Upper lobe of left lung (tissue), 6 donors: ENCODE measurements at places on chromosomes 5 and 9.

DNA sequence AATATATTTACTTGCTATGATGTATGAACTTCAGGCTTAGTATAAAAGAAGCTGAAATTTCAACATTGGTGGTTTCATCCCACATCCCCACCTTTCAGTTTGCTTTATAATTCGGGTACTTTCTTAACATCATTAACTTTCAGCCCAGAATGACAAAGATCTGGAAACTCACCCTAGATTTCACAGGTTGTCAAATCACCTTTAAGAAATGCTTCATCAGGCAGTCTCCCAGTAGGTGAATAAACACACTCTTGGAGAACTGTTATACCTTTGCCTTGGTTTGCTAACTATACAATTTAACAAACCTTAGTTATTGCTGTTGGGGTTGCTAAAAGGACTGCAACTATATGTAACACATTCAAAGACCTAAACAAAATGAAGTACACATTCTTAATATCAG lies 54.4 kb downstream of the MLANA start:
- no peak for DNase-seq
- H3K36me3 ChIP-seq: no peaks in the 10 kb centered on the region
- no peak overlapping the region for H3K27ac ChIP-seq
- H3K27me3 ChIP-seq: no peaks in the 10 kb centered on the region
- H3K4me1 ChIP-seq: peaks cover 10% of the 10 kb centered on the region

DNA sequence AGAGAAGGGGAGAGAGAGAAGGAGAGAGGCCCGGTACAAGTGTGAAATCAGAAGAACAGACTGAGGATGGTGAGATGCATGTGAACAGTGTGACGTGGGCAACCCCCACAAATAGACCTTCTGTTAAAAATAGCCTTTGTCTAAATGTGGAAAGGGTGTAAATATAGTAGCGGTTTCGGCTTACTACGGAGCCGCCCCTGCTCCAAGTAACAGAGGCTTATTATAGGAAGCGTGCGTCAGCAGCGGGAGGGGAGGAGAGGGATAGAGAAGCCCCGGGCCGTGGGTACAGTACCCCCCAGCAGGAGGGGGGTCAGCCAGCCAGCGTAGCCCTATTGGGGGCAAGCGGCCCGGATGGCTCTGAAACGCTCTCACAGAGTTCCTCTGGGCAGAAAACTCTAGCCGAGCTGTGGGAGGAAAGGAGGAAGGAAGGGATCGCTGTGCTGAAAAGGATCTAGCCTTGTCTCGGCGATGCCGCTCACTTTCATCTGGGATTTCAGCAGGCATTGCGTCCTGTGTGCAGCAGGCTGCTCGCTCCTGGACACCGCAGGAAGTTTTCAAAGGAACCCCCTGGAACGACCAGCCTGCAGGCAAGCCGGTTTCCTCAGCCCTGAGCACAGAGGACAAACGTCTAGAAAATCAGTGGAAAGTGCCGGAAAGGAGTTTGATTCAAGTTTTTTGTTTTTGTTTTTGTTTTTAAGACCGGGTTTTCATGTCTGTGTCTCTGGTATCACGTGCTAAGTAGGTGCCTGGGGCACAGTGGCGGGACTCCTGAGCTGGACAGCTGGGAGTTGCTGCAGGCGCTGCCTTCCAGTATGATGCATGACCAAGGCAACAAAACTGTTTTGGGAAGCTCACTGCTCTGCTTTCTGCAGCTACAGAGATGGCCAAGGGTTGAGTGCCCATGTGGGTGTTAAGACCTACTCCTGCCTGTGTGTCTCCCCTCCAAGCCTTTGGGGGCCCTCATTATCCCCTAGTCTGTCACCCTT lies 146.6 kb downstream of the SEC61B start:
- no peaks in the 10 kb centered on the region for H3K4me1 ChIP-seq
- peak; percentile 53 for DNase-seq
- H3K4me3 ChIP-seq: no peak overlapping the region
- no peaks in the 10 kb centered on the region for H3K27me3 ChIP-seq
- H3K27ac ChIP-seq: peak overlapping the region; percentile 23

DNA sequence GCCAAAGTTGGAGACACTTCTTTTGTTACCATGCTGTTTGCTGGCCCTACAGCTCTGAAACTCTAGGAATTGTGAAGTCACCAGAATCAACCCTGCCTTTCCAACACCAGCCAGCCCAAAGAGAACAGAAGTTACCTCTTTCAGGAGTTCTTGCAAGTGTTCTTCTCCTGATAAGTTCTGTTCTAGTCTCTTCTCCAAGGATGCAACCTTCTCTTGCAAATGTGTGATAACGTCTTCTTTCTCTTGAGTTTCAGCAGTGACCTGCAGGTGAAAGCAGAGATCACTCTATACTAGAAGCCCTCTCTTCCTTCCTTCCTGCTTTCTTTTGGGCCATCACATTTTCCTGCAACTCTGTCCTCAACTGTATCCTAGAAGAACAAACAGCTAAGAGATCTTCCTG lies 29.1 kb downstream of the GOLGA1 start:
- DNase-seq: no peak
- no peak overlapping the region for H3K27ac ChIP-seq
- no peak overlapping the region for H3K4me3 ChIP-seq
- no peaks in the 10 kb centered on the region for H3K4me1 ChIP-seq
- H3K36me3 ChIP-seq: peaks cover 76% of the 10 kb centered on the region
- H3K27me3 ChIP-seq: no peaks in the 10 kb centered on the region

DNA sequence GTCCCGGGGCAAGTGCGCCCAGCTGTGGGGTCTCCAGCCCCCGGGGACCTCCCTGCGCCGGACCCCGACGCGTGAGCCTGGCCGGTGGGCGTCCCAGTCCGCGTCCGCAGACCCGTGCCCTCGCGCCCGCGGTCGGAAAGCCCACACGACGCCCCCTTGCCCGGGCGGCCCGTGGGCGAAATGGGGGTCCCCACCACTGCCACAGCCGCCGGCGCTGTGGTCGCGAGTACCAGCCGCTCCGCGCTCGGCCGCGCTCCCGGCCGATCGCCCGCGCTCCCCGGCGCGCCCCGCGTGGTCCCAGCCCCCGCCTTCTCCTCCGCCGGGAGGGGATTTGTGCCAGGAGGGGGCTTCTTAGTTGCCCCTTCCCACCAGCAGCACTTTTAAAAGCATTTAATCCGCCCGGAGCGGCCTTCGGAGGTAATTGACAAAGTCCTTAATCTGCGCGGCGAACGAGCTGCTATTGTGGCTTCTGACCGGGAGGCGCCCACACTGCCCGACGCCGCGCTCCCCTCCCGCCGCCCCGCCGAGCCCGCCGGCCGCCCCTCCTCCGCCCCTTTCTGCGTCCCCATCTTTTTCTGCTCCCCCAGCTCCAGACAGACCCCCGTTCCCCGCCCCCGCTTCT lies 469 bp upstream of the FIBCD1 start:
- H3K27me3 ChIP-seq: peaks cover 8% of the 10 kb centered on the region
- no peaks in the 10 kb centered on the region for H3K36me3 ChIP-seq
- H3K4me3 ChIP-seq: peak overlapping the region; percentile 47
- H3K4me1 ChIP-seq: peaks cover 22% of the 10 kb centered on the region

GRCh38 chr9:98342098-98342819 lies 86.8 kb upstream of the TBC1D2 start:
- H3K4me1 ChIP-seq: no peaks in the 10 kb centered on the region
- H3K27ac ChIP-seq: peak overlapping the region; percentile 57
- no peaks in the 10 kb centered on the region for H3K27me3 ChIP-seq
- H3K36me3 ChIP-seq: no peaks in the 10 kb centered on the region

GRCh38 chr9:116815835-116816234 lies 128.7 kb downstream of the TRIM32 start:
- H3K36me3 ChIP-seq: no peaks in the 10 kb centered on the region
- H3K27ac ChIP-seq: no peak overlapping the region
- no peak overlapping the region for H3K4me3 ChIP-seq
- H3K27me3 ChIP-seq: no peaks in the 10 kb centered on the region
- H3K4me1 ChIP-seq: no peaks in the 10 kb centered on the region

GRCh38 chr5:126718236-126718868 lies 58.6 kb upstream of the LMNB1 start:
- H3K4me1 ChIP-seq: no peaks in the 10 kb centered on the region
- no peaks in the 10 kb centered on the region for H3K27me3 ChIP-seq
- H3K27ac ChIP-seq: no peak overlapping the region
- no peak overlapping the region for H3K4me3 ChIP-seq
- DNase-seq: no peak

DNA sequence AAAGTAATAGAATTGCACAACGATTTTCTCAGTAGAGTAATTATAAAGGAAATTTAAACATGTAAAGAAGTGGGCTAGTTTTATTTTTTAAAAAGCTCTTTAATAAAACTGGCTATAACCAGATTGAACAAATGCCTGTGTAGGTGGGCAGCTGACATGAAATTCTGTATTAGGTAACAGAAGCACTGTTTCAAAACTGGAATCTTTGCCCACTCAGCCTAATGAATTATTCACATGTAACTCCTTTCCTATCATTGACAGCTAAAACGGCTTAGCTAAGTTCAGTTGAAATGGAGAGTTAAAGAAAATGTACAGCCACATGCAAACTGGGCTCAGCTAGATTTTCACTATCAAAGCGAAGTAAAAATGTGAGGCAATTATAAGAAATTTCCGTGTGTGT lies 1300.1 kb upstream of the ACO1 start:
- no peak overlapping the region for H3K4me3 ChIP-seq
- no peaks in the 10 kb centered on the region for H3K27me3 ChIP-seq
- no peak for DNase-seq
- H3K36me3 ChIP-seq: no peaks in the 10 kb centered on the region

DNA sequence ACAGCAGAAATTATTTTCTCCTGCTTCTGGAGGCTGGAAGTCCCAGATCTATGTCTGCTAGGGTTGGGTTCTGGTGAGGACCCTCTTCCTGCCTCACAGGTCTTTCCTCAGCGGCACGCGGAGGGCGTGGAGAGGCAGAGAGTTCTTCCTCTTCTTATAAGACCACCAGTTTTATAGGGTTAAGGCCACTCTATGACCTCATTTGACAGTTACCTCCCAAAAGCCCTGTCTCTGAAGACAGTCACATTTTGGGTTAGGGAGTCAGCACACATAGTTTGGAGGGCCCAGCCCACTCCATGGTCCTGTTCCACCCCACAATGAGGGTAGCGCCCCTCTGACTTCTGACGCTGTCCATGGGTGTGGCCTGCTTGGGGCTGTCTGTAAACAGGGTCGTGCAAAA lies 46.7 kb downstream of the TRIP13 start:
- DNase-seq: no peak
- H3K36me3 ChIP-seq: no peaks in the 10 kb centered on the region
- no peaks in the 10 kb centered on the region for H3K27me3 ChIP-seq
- no peak overlapping the region for H3K27ac ChIP-seq
- H3K4me3 ChIP-seq: no peak overlapping the region

DNA sequence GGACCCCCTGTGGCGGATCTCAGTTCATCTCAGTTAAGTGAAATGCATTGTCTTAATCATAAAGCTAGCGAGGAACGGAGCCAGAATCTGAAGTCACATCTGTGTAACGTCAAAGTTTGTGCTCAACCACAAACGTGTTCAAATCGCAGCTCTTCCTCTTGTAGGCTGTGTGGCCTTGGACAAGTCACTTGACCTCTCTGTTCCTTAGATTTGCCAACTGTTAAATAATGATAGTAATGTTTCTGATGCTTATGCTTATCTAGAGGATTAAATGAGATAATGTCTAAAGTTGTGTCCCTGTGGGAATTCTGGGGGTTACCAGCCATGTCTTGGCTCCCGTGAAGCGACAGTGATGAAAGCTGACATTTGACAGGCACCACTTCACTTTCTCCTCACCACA lies 69.2 kb upstream of the NEURL1B start:
- no peak for DNase-seq
- no peak overlapping the region for H3K4me3 ChIP-seq
- H3K36me3 ChIP-seq: no peaks in the 10 kb centered on the region
- H3K27me3 ChIP-seq: no peaks in the 10 kb centered on the region
- H3K27ac ChIP-seq: no peak overlapping the region

DNA sequence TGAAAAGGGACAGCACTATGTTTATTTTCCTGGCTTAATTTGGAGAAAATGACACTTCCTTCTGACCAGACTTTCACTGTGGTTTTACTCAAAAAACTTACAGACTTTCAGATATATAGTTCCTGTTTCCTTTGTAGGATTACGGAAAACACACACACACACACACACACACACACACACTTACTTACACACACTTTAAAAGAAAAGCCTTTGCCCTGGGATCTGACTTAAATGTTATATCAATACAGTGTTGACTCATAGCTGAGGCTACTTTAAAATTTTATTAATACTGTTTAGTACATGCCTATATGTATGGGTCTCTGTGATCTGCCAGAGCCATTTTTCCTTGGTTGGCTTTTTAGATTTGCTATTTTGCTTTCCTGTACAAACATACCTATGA lies 758.3 kb downstream of the DNAH5 start:
- no peak for DNase-seq
- no peak overlapping the region for H3K4me3 ChIP-seq
- H3K27ac ChIP-seq: no peak overlapping the region
- H3K27me3 ChIP-seq: no peaks in the 10 kb centered on the region

- H3K27ac ChIP-seq: no peak overlapping the region
- H3K4me3 ChIP-seq: no peak overlapping the region
- no peaks in the 10 kb centered on the region for H3K27me3 ChIP-seq
- DNase-seq: no peak
Measured at GRCh38 chr5:18789218-18789998, 1155.1 kb downstream of the TAF11L14 start.

DNA sequence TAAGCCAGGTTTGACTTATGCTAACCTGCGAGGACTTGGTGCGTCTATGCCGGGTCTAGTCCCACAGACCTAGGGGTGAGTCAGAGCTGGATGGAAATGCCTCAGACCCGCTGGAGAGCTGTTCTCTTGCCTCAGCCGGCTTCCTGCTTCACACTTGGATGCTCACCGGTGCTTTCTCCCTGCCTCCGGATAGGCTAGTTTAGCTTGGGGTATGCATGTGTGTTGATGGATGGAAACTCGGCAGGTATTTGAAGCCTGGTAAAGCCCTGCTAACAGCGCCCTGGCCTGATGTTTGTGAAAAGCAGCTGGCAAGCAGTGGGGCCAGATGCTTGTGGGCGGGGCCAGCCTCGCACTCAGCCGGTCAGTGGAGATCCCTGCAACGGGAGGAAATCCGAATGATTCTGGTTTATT lies 29.3 kb downstream of the PRRC2B start:
- peak overlapping the region; percentile 84 for H3K27ac ChIP-seq
- DNase-seq: peak; percentile 85
- H3K36me3 ChIP-seq: no peaks in the 10 kb centered on the region
- H3K4me1 ChIP-seq: peaks cover 57% of the 10 kb centered on the region
- H3K4me3 ChIP-seq: no peak overlapping the region

DNA sequence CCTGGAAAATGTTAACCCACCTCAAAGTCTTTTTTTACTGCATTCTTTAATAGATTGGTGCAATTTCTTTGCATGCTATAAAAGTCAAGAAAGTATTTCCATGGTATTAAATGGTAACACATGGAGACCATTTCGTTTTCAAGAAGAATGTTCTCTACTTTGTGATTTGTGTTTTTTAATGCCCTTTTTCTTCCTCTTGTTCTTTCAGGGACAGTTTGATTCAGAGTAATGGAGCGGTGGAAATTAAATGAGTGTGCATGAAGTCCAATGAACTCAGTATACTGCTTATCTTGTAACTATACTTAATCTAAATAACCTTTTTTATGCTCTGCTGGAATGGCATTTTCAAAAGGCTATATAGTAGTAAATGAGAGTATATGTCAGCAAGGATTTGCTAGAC lies 507.0 kb upstream of the CDH6 start:
- no peaks in the 10 kb centered on the region for H3K36me3 ChIP-seq
- no peak overlapping the region for H3K4me3 ChIP-seq
- no peak overlapping the region for H3K27ac ChIP-seq
- DNase-seq: no peak
- H3K27me3 ChIP-seq: no peaks in the 10 kb centered on the region
- no peaks in the 10 kb centered on the region for H3K4me1 ChIP-seq

- H3K27ac ChIP-seq: no peak overlapping the region
- no peak for DNase-seq
- H3K4me3 ChIP-seq: no peak overlapping the region
- H3K4me1 ChIP-seq: no peaks in the 10 kb centered on the region
- no peaks in the 10 kb centered on the region for H3K27me3 ChIP-seq
- no peaks in the 10 kb centered on the region for H3K36me3 ChIP-seq
Measured at GRCh38 chr9:107694390-107694789, 204.8 kb upstream of the KLF4 start.
